ENCODE measurements at places on chromosomes 12 and 14.
A peak's percentile ranks its signal among the peaks of the same experiment; 100 is the strongest.

- no peak for DNase-seq
Observed at GRCh38 chr12:6724409-6724797, 557 bp downstream of the COPS7A start.

DNA sequence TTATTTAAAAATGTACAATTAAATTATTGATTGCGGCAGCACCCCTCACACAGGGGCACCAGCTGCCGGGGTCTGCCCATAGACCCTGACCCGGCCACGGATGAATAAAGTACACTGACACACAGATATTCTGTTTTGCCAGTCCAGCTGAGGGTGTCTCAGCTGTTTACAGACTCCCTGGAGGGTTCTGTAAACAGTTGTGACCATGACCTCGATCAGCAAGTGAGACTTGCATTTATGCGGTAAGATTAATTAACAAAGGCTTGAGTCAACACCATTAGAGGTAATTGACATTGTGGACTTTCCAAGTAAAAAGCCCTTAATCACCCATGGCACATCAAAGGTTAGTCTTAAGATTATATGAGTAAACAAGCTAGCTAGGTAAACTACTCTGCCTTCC lies 94.3 kb downstream of the FUT8 start:
- DNase-seq: no peak

DNA sequence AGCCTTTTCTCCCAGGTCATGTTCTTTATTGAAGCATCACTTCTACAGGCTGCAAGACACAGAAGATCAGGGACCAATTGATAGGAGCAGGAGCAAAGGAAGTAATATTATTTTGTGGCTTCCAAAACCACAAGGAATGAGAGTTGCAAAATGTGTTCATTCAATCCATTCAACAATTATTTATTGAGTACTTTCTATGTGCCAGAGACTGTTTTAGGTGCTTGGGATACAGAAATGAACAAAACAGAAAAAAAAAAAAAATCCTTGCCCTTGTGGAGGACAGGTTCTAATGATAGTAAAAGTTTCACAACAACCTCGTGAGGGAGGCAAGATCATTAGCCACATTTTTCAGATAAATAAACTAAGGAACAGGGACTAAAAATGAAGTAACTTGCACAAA lies 20.1 kb upstream of the DACT1 start:
- no peak for DNase-seq

DNA sequence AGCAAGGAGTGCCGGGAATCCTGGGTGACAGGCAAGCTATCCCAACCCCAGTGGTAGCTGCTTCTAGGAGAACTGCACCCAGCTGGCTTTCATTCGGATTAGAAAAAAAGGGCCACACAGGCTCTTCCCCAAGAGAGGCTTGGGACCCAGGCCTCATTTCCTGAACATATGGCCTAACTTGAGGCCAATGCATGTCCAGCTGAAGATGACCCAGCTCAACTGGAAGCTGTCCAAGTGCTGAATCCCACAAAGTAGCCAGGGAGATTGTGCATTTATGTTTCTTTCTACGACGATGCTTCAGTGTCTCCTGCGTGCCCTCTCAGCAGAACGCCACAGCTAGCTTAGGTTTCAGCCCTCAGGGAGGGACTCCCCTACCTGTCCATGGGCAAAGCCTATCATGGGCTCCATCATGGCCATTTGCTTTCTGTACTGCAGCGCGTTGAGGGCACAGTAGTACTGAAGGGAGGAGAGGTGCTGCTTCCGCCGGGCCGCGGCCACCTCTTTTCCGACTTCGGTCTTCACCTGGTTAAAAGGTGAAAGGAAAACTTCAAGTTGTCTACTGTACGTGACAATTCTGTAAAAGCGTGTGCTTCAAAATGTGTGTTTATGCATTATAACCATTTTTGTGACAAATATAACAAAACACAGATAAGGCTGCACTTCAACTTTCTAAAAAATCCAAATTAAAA lies 29.1 kb downstream of the APPL2 start:
- no peak for DNase-seq

- no peak for DNase-seq
Observed at GRCh38 chr14:64931123-64931522, 11.4 kb downstream of the GPX2 start.

DNA sequence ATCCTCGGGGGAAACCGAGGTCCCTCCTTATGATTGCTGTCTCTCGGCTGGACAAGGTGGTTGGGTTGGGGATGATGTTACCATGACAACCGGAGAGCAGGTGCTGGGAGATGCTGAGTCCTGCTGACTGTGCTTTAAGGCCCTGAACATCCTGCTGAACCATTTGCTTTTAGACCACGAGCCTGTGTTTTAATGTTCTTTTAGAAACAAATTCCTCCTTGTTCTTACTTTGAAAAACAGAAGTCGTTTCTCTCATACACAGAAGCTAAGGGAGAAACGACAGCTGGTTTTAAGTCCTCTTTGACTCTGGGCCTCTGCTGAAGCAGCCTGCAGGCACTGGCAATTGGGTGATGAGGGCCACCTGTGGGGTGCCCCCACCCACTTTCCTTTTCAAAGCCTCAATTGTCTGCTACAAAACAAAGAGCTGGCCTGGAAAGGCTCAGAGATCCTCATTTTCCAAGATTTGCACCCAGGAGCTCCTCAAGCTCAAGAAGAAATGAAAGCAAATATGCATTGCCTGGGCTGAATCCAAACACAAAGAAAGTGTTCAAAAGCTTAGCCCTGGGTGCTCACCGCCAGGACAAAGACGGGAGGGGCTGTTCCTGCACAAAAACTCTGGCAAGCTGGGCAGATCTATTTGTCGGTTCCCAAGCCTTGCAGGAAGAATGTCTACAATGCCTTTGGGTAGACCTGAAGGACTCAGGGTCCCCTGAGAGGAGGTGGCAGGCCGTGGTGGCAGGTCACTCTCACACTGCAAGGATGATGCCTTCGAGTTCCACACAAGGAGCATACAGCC lies 90.0 kb upstream of the CLMN start:
- no peak for DNase-seq

DNA sequence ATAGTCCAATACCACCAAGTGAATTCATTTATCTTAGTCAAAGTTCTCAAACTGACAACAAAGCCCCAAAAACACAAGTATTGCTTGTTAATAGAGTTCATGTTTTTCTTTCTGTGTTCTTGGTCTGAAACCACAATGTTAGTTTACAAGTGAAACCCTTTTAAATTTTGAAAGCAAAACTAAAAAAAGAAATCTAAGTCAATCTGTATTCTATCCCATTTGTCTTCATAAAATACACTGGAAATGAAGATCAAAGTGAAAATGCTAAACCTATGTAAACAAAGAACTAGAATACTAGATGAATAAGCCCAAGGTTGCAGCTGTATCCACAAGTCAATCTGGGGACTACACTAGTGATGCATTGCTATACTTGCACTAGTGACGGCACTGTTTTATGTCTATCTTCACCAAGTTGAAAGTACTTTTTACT lies 10.4 kb downstream of the MAP4K5 start:
- no peak for DNase-seq

DNA sequence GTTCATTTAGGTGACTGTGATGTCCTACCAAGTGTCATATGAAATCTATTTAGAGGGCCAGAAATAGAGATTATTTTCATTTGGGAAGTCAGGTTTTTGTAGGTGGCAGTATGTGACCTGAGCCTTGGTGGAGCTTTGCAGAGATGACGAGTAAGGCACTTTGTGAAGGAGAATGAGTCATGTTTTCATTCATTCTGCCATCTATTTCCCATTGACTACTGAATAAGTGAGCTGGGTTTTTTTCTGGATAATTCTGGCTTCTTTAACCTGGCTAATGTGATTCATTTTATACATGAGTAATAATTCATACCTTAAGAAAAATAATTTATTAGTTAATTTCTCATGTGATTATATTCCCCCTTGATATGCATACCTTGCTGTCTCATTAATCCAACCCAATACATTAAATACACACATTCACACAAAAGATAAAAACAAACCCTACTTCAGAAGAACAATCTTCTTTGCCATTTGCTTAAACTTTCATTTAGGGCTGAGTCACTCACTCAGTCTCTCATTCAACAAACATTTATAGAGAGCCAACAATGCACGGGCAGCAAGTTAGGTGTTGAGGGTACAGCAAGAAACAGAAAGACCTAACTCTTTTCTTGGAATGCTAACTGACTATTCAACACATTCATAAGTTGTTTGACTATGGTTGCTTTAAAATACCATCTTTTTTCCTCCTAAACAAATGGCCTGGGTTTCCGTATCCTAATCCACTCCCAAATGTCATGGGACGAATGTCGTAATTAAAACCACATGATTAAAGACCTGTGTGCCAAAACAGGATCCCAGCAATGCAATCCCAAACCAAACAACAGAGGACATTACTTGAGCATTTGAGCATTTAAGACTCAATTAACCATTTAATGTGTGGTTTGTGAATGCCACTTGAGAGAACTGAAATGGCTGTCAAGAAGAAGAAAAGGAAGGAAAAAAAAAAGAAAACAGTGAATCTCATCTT lies 78.0 kb downstream of the KITLG start:
- DNase-seq: no peak

DNA sequence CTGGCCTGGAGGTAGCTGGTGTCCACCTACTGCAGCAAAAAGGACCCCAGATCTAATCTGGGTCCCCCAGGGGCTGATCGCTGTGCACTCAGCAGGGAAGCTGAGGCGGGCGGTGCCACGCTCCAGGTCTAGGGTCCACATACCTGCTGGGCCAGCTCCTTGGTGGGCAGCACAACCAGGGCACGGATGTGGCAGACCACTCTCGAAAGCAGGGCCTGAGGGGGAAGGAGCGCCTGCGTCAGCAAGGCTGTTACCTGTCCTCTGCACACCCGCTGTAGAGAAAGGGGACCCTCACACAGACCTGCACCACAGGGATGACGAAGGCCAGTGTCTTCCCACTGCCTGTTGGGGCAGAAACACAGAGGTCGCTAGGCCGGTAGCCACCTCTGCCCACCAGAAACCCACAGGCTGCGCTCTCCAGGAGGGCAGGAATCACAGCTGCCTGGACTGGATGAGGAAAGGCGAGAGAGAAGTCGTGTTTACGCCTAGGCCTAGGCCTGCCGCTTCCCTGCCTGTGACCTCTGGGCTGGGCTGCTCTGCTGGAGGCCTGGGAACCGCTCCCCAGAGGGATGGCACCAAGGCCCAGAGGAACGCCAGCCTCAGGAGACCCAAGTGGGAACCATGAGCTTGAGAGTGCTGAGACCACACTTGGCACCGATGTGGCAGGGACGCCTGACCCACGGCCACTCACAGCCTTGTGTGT lies 2.0 kb downstream of the DDX51 start:
- no peak for DNase-seq

DNA sequence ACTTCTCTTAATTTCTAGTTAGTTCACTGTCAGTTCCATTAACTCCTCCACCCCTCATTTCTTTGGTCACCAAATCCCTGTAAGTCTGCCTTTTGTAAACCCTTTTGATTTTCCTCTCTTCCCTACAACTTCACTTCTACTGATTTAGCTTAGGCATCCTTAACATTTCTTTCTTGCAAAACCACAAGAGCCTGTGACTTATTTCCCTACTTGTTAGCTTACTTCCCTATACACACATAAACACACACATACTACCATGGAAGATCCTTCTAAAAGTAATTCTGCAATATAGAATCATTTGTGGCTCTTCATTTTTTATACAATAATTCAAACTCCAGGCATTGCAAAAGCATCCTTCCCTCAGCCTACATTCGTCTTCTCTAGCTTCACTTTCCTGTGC lies 494.3 kb upstream of the USP15 start:
- no peak for DNase-seq

- DNase-seq: no peak
Observed at GRCh38 chr12:31728289-31728916, 418 bp downstream of the AMN1 start.

- no peak for DNase-seq
Observed at GRCh38 chr12:7210642-7211151, 21.2 kb downstream of the PEX5 start.

DNA sequence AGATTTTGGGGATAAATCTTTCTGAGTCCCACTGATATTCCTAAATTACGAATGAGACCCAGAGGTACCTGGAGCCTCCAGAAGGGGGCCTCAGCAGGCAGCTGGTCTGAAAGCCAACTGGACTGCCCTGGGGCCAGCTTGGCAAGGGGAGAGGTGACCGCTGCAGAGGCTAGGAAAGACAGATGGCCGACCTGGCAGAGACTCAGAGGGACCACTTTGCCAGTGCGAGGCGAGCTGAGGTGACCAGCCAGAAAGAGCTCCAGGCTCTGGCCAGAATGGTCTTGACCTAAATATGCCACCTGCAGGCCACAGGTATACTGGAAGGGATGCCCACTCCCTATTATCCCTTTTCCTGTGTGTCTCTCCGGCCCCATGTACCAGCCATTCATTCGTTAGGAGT lies 256.8 kb upstream of the GARIN6 start:
- no peak for DNase-seq

- no peak for DNase-seq
Observed at GRCh38 chr12:55716582-55716957, 724 bp downstream of the BLOC1S1 start.

DNA sequence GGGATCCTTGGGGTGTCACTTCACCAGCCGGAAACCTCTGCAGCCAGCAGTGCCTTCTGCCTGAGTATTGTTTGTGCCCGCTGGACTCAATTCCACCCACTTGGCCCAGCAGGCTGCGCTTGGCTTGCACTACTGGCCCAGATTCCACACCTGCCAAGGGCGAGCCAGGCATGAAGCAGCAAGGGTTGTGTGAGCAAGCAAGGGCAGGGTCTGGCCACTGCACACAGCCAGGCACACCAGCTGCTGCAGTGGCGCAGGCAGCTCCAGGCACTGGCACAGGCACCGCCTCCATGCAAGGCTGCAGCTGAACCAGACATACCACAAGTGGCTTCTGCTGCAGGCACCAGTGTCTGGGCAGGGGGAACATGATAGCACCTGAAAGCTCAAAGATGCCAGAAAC lies 99.5 kb downstream of the NUAK1 start:
- DNase-seq: no peak

- no peak for DNase-seq
Observed at GRCh38 chr14:103122947-103123633, at the start of gene TNFAIP2. TNFAIP2 (plus strand) TSS chr14:103123461; CDS start chr14:103126458, 2,997 bp downstream.

DNA sequence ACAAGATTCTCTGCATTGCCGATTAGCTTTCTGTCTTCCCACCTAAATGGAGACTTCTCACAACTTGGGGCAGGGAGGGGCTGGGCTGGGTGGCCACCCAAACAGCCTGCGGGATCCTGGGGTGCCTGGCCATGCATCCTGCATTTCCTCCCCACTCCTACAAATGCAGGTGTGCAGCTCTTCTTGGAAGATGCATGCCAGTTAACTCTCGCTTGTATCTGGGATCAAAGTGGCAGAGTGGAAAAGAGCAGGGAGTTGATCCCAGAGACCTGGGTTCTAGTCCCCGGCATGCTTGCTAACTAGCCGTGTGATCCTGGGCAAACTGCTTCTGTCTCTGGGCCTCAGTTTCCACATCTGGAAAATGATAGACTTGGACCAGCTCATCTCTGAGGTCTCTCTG lies 136.6 kb downstream of the TSPAN9 start:
- DNase-seq: no peak

GRCh38 chr12:108803428-108804105 lies 53.8 kb downstream of the SSH1 start:
- DNase-seq: peak; percentile 51

DNA sequence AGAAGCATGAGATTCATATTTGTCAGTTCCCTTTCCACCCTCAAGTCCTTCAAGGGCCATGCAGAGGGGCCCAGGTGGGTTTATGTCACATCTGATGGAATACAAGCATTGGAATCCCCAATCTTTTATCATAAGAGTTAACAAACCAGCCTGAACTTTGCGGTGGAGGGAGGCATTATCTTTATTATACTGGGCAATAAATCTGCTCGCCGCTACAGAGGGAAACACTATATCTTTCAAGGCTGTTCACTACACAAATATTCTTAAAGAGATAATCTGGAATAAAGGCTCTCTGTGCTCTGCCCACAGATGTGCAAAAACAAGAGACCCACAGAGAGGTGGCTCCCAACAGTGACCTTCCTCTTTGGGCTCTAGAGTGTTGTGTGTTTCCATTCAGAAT lies 153.6 kb upstream of the PLEKHA5 start:
- DNase-seq: no peak
